Mesothelial cell of epicardium (in vitro differentiated cells): ENCODE measurements at places on chromosomes 12 and 14. TPM values are rescaled to one million over a fixed set of nuclear protein-coding genes. Genes with fewer than 3 reads are reported as not detected.

Gene FOXN3
- total RNA-seq: 114 to 124 TPM (median 120 TPM) in 3 replicates

Gene LUM
- total RNA-seq: 490 to 545 TPM (median 508 TPM) in 3 replicates

Gene CELA1
- not detected in 3 replicates for total RNA-seq

GRCh38 chr12:44875954-44876543 is at the start of gene NELL2:
Gene NELL2 (minus strand): TSS chr12:44876315. CDS start chr12:44875869, 446 bp downstream.
- DNase-seq: no peak

DNA sequence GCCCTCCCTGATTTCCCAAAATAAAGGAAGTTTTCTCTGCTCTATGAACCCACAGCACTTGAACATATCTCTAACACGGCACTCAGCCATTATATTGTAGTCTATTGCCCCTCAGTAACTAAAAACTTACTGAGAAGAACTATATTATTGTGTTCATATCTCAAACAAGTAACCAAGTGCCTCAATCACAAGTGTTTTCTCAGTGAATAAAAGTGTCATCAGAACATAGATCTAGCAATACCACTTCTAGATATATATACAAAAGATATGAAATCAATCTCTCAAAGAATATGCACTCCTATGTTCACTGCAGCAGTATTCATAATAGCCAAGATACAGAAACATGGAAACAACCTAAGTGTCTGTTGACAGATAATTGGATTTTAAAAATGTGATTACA is 138.1 kb downstream of the NELL2 start:
- no peak for DNase-seq
